ENCODE measurements at places on chromosomes 6 and 20.

DNA sequence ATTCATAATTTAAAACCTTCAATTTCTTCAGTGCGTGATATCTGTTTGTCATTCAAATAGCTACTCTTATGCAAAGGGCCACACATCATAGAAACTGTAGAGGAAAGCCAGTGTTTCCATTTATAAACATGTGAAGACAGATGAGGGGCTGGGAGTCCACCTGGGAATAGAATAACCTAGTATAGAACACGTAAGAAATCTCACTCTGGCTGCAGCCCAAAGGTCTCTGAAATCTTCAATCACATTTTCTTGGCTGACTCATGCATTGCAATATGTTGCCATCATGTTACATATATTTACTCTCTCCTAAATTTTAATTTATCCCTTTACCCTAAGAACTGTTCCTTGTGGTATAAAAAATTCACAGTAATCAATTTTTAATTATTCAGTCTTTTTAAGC lies 123.2 kb downstream of the ELOVL4 start:
- DNase-seq: no peak

DNA sequence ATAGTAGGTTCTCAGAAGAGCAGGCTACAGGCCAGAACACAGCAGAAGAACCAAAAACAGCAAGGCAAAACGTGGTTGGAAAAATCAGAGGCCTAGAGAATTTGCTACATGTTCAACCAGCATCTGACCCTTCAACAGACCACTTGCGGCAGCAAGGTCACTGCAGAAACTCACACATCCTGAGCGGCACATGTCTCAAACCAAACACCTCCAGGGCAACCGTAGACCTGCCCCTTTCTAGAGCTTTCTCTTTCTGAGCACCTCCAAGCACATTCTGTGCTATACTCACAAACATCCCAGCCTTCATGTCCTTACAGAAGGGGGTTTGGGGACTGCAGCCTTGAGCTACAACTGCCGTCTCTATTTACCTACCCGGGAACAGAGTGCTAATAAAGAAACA lies 52.6 kb downstream of the GFOD1 start:
- no peak for DNase-seq

- DNase-seq: no peak
These were observed 182.2 kb downstream of the AKAP7 start for GRCh38 chr6:131317516-131317915.

GRCh38 chr20:49727894-49728885 lies 14.5 kb upstream of the B4GALT5 start:
- DNase-seq: no peak

DNA sequence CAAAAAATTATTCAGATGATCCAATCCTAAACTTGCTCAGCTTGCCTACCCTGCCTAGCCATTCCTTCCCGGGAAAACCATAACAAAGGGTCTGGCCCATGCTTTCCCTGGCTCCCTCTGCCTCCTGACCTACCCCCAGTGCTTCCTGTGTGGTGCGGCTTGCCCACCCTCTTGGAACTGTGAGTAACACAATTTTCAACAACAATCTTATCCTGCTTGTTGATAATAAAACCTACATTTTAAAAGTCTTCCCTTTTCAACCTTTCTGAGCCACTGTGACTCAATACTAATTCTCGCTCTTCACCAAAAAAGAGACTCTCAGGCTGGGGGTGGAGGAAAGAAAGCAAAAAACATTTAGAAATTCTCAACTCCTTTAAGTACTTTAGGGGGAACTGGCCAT lies 18.0 kb downstream of the EXOC2 start:
- no peak for DNase-seq

DNA sequence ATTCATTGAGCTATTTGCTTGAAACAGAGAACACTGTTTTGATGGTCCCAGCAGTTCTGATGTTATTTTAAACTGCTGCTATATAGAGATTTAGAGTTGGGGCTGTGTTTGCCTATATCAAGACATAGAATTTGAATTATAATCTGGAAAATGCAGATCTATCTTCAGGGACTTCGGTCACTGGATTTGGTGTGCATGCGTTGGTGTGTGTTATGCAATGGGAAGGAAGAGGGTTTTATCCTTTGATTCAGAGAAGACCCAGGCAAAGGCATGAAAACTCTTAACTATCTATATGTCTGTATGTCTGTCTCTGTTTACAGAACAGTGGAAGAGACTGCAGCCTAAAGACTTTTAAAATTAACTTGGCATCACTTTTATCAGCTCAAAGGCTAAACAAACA lies 2.0 kb downstream of the ADGRB3 start:
- no peak for DNase-seq

- no peak for DNase-seq
These were observed 193.9 kb downstream of the MMUT start for GRCh38 chr6:49269190-49269589.

DNA sequence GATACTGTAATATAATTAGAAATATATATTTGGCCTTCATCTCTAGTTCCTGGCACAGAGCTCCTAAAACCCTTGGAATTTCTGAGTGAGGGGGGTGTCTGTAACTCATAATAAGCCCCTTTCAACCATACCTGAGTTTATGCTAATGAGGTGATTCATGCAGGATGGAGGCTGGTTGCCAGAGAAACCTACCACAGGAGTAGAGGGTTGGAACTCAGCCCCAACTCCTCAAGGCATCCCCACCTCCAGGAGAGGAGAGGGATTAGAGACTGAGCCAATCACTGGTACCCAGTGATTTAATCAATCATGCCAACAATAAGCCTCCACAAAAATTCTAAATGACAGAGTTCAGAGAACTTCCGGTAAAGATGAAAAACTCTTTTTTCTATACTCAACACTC lies 17.5 kb downstream of the UQCC1 start:
- DNase-seq: no peak

GRCh38 chr20:48052475-48052835 lies 267.2 kb upstream of the SULF2 start:
- no peak for DNase-seq

- DNase-seq: no peak
These were observed 93.2 kb downstream of the TBX18 start for GRCh38 chr6:84671183-84671582.

GRCh38 chr6:40874495-40874894 lies 164.5 kb downstream of the UNC5CL start:
- DNase-seq: no peak

DNA sequence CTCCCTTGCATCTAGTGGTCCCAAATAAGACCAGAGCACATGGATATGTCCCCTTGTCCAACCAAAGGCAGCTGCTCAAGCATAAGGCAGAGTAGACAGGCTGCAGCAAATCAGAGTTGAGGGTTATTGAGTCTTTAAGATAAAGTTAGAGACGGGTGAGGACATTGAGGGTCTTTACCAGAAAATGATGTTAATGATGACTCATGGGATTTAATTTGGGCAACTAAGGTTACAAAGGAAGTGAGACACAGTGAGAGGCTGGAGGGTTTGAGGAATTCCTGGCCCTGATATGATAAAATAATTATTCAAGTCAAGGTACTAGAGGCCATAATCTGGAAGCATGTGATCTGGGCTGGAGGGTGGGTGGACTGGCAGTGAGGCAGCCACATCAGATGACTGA lies 133.6 kb downstream of the ALDH8A1 start:
- DNase-seq: no peak

DNA sequence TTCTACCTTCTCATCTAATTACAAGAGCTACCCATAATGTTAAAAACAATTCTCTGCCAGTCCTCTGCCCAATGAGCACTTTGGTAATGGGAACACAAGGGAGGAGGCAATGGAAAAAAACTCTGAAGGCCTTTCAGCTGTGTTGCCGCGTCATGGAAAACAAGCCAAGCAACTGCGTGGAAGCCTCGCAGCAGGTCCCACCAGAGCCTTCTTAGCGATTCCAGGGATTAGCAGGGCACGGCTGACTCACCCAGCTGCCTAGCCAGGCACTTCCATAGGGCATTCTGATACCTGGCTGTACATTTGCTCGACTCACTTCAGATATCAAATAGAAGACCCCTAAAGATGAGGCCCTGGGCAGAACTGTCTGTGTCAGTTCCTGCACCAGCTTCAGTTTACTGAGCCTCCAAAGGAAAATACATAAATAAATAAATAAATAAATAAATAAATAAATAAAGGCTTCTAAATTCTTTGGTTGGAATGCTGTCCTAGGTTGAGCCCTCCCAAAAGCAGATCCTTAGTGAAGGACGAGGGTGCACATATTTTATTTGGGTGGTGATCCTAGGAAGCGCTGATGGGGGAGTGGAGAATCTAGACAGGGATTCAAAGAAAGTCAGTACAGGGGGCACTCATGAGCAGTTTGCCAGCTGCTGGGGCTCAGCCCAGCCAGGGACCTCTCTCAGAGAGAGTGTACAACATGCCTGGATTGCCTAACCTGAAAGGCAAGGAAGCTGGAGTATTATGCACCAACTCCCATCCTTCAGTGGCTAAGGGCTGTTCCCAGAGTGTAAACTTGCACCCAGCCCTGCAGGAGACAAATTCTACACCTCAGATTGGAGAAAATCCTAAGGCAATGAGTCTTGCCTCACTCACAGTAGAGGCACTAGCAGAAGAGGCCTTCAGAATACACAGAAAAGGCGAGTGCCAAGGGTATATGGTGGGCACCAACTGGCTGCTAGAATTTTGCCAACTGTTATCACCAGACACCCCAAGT lies 18.2 kb downstream of the SNAP25 start:
- no peak for DNase-seq

DNA sequence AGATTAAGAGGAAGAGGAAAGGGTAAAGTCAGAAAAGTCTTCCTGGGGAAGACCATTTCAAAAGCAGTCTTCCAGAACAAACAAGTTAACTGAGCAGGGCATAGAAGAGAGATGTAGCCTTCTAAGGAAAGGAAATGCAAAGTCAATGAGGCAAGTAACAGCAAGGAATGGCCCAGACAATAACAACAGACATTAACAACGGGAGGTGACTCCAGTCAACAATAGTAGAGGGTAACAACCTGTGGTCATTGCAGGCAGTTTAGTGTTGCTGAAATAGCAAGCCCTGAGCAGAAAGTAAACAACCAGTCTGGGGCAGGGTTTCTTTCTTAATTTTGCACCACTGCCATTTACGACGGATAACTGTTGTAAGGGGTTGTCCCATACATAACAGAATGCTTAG lies 2.1 kb downstream of the MDN1 start:
- DNase-seq: no peak

GRCh38 chr20:57392512-57393271 lies 1.5 kb downstream of the RBM38 start:
- DNase-seq: peak; percentile 72

GRCh38 chr6:113630738-113631535 lies 226.2 kb upstream of the MARCKS start:
- DNase-seq: peak; percentile 23

DNA sequence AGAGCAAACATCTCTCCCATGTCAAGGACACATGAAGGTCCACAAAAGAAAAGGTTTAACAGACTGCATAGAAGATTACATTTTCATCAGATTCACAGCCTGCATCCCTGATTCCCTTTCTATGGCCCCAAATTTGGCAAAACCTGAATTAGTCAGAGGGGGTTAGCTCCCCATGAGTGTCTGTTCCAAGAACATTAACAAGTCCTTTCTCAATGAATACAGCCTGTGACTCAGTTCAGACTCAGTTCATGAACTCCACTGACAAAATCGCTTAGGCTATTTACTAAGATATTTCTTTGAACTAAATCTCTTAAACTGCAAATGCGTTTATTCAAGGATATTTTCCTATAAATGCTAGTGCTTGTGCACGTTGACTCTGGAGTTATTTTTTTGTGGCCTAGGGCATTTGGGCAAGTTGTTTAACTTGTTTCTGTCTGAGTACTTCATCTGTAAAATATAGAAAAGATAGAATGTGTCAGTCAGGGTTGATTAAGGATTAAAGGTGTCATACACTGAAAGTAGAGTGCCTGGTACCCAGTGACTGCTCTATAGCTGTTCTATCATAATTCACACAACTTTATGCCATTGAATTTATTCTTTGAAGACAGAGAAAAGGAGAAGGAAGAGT lies 422.6 kb downstream of the HTR1B start:
- DNase-seq: no peak

- DNase-seq: no peak
These were observed 1.2 kb upstream of the CD164 start for GRCh38 chr6:109383438-109383940.

GRCh38 chr6:154329350-154330170 lies 27.0 kb downstream of the IPCEF1 start:
- DNase-seq: no peak

GRCh38 chr20:36094497-36094896 lies 60.0 kb upstream of the EPB41L1 start:
- no peak for DNase-seq

- DNase-seq: no peak
These were observed 23.2 kb upstream of the AKIRIN2 start for GRCh38 chr6:87724983-87725811.

- no peak for DNase-seq
These were observed 9.5 kb upstream of the RNF8 start for GRCh38 chr6:37344308-37344707.

- no peak for DNase-seq
These were observed 81.8 kb upstream of the GPR6 start for GRCh38 chr6:109896341-109896740.

DNA sequence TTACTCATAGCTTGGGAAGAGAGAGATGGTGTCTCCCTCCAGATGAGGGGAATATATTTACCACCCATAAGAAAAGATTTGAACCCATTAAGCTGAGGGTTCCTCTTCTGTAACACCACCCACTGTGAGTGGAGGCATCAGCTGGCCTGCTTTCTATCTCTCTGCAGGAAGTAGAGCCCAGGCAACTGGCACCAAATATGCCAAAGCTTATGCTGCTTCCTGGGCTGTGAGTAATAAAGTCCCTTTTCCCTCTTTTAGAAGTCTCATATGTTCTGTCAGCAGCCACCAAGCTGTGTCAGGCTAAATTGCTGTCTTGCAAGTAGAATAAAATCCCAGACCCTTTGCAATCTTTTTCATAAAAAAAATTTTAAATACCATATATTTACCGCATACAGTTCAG lies 241.4 kb downstream of the LAMA2 start:
- DNase-seq: no peak

GRCh38 chr6:21270636-21271201 lies 322.8 kb upstream of the SOX4 start:
- DNase-seq: no peak

DNA sequence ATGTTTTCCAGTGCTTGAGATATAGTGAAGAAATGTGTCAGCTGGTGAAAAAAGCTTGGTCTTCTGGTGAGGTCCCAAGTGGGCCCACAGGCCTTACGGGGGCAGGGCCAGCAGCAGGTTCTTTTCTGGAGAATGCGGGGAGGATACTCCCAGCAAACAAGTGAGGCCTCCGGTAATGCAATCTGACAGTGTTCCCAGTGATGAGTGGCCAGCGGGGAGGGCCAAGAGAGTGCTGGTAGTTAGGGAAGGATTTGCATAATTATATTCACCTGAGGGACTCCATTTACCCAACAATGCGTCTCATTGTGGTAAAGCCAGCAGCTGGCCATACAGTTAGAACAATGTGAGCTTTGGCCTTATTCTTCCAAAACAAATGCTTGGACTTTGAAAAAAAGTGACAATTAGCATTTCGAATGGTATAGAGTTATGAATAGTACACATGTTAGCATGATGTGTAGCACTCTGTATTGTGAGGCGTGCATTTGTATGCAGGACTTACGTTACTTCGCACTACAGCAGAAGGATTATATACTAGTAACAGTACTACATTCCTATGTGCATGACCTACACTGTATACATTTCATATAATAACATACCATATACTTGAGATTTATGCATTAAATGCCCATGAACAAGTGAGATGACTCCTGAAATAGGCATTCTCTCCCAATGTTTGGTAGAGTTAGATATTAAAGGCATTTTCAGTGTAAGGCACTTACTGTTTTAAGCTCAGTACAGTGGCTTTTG lies 69.8 kb downstream of the MYB start:
- DNase-seq: no peak

GRCh38 chr6:154548130-154548830 lies 37.8 kb upstream of the CNKSR3 start:
- DNase-seq: no peak

Measured in stimulated activated CD4-positive, alpha-beta T cell treated with anti-CD3 and anti-CD28 coated beads, Interleukin-2, amount 100 ng/mL, for 24 hours (primary cell).